CD4-positive, alpha-beta memory T cell (primary cell): ENCODE measurements at places on chromosomes 1 and 21. TPM values are rescaled to one million over a fixed set of nuclear protein-coding genes. Genes with fewer than 3 reads are reported as not detected.
A peak's percentile ranks its signal among the peaks of the same experiment; 100 is the strongest.

APP gene
- total RNA-seq = 57.9 TPM

GRCh38 chr21:15592271-15592860 is 137.4 kb upstream of the USP25 start:
- no peak overlapping the region for H3K27ac ChIP-seq
- peak; percentile 30 for DNase-seq
- H3K4me3 ChIP-seq = no peak overlapping the region
- no peaks in the 10 kb centered on the region for H3K27me3 ChIP-seq
- no peaks in the 10 kb centered on the region for H3K36me3 ChIP-seq

GRCh38 chr21:35039595-35040289 is 9.4 kb downstream of the RUNX1 start:
- no peak for DNase-seq
- H3K4me1 ChIP-seq = peaks cover 99% of the 10 kb centered on the region

DNA sequence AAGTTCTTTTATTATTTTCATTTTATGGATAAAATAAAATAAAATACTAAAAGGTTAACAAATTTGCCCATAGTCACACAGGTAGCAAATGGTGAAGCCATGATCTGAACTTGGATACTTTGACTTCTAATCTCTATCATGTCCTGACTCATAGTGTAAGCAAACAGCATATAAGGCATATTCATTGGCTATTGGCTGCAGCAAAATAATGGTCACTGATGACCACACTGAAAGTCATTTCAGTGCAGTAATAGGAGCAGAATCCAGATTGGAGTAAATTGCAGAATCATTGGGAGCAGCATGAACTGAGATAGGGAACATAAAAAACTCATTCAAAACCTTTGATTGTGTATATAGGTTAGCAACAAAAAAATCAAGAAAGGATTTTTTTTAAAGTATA is 262.9 kb downstream of the PLA2G4A start:
- no peaks in the 10 kb centered on the region for H3K27me3 ChIP-seq
- DNase-seq = no peak
- H3K4me1 ChIP-seq = peaks cover 8% of the 10 kb centered on the region
- H3K4me3 ChIP-seq = no peak overlapping the region

- DNase-seq = no peak
- no peaks in the 10 kb centered on the region for H3K27me3 ChIP-seq
- H3K4me3 ChIP-seq = peak overlapping the region; percentile 7
- no peaks in the 10 kb centered on the region for H3K36me3 ChIP-seq
- H3K4me1 ChIP-seq = peaks cover 34% of the 10 kb centered on the region
- peak overlapping the region; percentile 70 for H3K27ac ChIP-seq
Measured at GRCh38 chr1:19312782-19313635, 883 bp downstream of the SLC66A1 start.

GRCh38 chr21:14271053-14271452 is 55.1 kb downstream of the RBM11 start:
- H3K27me3 ChIP-seq = peaks cover 6% of the 10 kb centered on the region
- H3K36me3 ChIP-seq = no peaks in the 10 kb centered on the region
- DNase-seq = no peak
- no peaks in the 10 kb centered on the region for H3K4me1 ChIP-seq
- H3K4me3 ChIP-seq = no peak overlapping the region
- H3K27ac ChIP-seq = no peak overlapping the region

GRCh38 chr1:21955501-21956281 is 18.6 kb upstream of the HSPG2 start:
- H3K27me3 ChIP-seq = no peaks in the 10 kb centered on the region
- H3K36me3 ChIP-seq = no peaks in the 10 kb centered on the region
- H3K4me3 ChIP-seq = no peak overlapping the region
- DNase-seq = no peak

DNA sequence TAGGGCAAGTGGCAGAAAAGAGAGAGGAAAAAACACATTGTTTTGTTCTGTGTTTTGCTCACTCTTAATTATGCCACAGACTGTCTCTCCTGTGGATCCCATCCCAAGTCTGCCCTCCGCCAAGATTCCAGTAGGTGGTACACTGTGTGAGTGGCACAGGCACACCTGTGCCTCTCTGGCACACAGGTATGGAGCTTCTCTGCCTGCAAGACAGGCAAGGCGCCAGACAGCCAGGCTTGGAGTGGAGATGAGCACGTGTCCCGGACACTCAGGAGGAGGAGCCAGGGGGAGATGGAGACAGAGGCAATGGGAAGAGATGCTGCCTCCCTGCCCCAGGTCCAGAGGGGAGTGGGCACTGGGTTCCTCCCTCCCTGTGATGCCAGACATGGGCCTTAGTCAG is 6.5 kb upstream of the GRIK3 start:
- no peak for DNase-seq
- no peaks in the 10 kb centered on the region for H3K4me1 ChIP-seq
- H3K27ac ChIP-seq = no peak overlapping the region
- H3K27me3 ChIP-seq = no peaks in the 10 kb centered on the region
- no peaks in the 10 kb centered on the region for H3K36me3 ChIP-seq
